Amygdala (tissue), 56 donors: ENCODE measurements at places on chromosomes 1 and 21.

DNA sequence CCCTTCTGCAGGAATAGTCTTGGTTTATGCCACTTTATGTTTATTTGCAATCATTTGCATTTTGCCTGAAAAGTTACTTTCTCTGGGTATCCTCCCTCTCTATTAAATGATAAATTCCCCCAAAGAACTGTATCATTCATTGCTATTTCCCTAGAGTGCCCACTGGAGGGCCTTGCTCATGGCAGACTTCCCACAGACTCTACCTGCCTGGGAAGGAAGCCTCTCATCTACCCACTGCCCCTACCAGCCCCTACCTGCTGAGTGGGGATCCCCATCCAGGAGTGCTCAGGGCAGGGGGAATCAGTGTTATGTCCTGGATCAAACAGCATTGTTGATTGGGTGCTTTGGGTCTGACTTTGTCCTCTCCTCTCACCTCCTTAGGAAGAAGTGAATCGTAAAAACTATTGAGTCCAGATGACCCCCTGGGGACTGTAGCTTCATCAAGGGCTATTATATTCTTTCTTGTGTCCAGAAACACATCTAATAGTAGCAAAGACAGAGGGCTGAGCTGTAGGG lies 6.8 kb upstream of the LRRN2 start:
- DNase-seq: no peak

- DNase-seq: no peak
Measured at GRCh38 chr1:70383483-70383882, 27.6 kb upstream of the CTH start.

GRCh38 chr1:239633432-239633831 lies 247.1 kb downstream of the CHRM3 start:
- DNase-seq: no peak

DNA sequence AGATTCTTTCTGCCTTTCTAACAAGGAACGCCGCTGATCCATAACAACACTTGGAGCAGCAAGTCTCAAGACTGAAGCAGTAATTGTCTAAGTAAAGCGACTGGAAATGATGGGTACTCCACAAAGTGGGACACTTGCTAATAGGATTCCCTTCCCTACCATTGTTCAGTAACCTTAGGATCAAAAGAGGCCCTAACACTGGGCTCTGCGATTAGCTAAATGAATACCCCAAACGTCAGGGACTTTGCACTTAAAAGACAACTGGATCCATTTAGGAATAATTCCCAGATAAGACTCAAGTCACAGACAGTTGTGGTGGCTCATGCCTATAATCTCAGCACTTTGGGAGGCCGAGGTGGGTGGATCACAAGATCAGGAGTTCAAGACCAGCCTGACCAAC lies 221.9 kb upstream of the FGGY start:
- DNase-seq: no peak

DNA sequence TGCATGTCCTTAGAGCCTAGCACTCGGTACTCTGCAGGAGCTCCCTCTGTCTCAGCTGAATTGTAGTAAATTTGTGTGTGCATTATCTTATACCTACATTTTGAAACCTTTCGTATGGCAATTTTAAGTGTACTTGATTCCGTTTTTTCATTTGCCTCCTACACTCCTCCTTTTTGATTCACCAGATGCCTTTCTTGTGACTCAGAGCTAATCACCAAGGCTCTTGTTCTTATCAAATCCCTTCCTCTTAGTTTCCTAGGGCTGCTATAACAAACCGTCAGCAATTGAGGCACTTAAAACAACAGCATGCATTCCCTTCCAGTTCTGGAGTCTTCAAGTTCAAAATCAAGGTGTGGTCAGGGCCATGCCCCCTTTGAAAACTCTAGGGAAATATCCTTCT lies 261.0 kb downstream of the ASTN1 start:
- no peak for DNase-seq
